ENCODE measurements at places on chromosomes 11 and 22. TPM values are rescaled to one million over a fixed set of nuclear protein-coding genes. Genes with fewer than 3 reads are reported as not detected.

Gene PICALM
- 76.4 TPM for total RNA-seq

Gene TTC36
- total RNA-seq, result 1.6 TPM

Gene GGTLC2
- total RNA-seq, result not detected

Gene GALNT18
- 1.7 TPM for total RNA-seq

Gene DRD2
- total RNA-seq, result 0.44 TPM

Gene GRK3
- 22.8 TPM for total RNA-seq

Gene FGF3
- not detected for total RNA-seq

Gene MTA2
- 143 TPM for total RNA-seq

DNA sequence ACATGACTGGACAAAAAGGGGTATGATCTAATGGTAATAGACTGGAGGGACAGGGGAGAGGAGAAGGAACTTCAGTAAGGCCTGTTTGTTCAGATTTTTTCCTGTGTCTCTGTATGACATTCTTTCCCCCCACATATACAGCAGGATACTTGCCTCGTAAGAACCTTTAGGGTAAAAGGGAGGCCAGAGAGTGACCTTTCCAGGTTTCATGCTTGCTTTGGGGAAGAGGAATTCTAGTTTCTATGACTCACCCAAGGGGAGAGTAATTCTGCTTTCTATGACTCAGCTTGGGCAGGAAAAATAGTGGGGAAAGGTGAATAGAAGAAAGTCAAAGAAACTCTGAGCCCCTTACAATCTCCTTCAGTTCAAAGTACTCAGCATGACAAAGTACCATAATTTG, 457.0 kb downstream of the DLG2 start:
- H3K27me3 ChIP-seq, result no peaks in the 10 kb centered on the region
- peaks cover 6% of the 10 kb centered on the region for H3K4me1 ChIP-seq
- no peak overlapping the region for H3K4me3 ChIP-seq
- H3K27ac ChIP-seq, result peak overlapping the region; percentile 62

DNA sequence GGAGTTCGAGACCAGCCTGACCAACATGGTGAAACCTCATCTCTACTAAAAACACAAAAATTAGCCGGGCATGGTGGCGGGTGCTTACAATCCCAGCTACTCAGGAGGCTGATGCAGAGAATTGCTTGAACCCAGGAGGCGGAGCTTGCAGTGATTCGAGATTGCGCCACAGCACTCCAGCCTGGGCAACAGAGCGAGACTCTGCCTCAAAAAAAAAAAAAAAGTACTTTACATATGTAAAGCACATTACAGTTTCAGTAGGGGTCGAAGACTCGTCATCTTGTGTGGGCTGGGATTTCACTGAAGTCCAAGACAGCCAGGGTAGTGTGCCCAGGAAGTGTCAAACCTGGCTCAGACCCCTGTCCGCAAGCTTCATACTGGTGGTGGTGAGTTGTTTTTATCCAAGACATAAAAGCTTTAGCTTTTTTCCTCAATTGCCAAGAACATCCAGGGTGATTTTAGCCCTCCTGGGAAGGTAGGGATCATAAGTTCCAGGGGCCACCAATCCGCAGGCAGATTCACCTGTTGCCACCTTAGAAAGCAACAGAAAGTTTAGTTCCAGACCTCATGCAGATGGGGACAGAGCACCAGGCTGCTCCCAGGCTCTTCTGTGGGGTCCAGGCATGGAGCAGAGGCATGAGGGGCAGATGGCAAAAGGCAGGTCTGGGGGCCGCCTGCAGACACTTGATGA, 21.6 kb upstream of the ADORA2A start:
- H3K36me3 ChIP-seq, result peaks cover 20% of the 10 kb centered on the region
- no peak overlapping the region for H3K4me3 ChIP-seq
- DNase-seq, result no peak
- no peak overlapping the region for H3K27ac ChIP-seq

GRCh38 chr11:12169822-12170221, 59.4 kb downstream of the MICAL2 start:
- no peak overlapping the region for H3K27ac ChIP-seq
- H3K36me3 ChIP-seq, result no peaks in the 10 kb centered on the region
- no peaks in the 10 kb centered on the region for H3K4me1 ChIP-seq

GRCh38 chr11:64094463-64095260, 58.9 kb downstream of the FLRT1 start:
- peaks cover 4% of the 10 kb centered on the region for H3K27me3 ChIP-seq
- H3K4me1 ChIP-seq, result no peaks in the 10 kb centered on the region
- H3K27ac ChIP-seq, result no peak overlapping the region

GRCh38 chr22:49733631-49734030, 94.0 kb downstream of the BRD1 start:
- no peaks in the 10 kb centered on the region for H3K27me3 ChIP-seq
- no peak overlapping the region for H3K4me3 ChIP-seq
- 0 out of 2 replicates have a peak, but pooled peaks cover 3% of the 10 kb centered on the region for H3K4me1 ChIP-seq
- no peak overlapping the region for H3K27ac ChIP-seq
- H3K36me3 ChIP-seq, result no peaks in the 10 kb centered on the region

DNA sequence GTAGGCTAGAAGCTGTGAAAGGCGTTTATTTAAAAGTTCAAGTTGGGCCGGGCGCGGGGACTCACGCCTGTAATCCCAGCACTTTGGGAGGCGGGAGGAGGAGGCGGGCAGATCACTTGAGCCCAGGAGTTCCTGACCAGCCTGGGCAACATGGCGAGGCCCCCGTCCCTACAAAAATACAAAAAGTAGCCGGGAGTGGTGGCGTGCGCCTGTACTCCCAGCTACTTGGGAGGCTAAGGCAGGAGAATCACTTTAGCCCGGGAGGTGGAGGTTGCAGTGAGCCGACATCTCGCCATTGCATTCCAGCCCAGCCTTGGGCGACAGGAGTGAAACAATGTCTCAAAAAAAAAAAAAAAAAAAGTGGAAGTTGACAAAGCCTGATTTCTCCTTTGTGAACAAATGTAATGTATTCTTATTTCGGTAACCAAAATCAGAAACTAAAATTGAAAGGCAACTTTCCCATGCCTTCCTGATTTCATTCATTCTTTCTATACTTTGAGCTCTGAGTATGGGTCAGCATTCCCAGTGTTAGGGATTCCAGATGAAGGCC, 825 bp downstream of the PTPMT1 start:
- H3K4me3 ChIP-seq, result peak overlapping the region; percentile 88
- peaks cover 27% of the 10 kb centered on the region for H3K36me3 ChIP-seq
- peak; percentile 48 for DNase-seq
- H3K4me1 ChIP-seq, result no peaks in the 10 kb centered on the region
- no peak overlapping the region for H3K27ac ChIP-seq
- H3K27me3 ChIP-seq, result no peaks in the 10 kb centered on the region

DNA sequence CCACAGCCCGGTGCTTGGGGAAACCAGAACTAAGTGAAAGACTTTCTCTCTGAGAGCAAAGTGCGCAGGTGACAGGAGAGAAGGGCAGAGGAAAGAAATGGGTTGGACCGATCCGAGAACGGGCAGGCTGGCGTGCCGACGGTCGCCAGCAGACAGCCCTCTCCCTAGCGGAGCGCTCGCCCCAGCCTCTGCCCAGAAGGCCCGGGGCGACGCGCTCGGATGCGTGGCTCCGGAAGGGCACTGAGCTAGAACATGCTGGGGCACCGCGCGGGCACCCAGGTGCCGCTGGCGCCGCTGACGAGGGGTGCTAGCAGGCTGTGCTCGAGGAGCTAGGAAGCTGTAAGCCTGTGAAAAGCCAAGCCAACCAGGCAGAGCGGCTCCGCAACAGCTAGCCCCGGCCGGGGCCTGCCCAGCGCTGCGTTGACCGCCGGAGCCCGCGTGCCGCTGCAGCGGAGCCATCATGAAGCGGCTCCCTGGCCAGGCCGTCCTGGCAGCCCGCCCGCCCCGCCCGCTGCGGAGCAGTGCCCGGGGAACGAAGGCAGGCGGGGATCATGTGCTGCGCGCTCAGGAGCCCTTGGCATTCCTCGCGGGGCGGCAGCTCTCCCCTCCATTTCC, 22.1 kb upstream of the RRAS2 start:
- H3K4me3 ChIP-seq, result peak overlapping the region; percentile 62
- no peaks in the 10 kb centered on the region for H3K36me3 ChIP-seq
- DNase-seq, result peak; percentile 67
- H3K4me1 ChIP-seq, result no peaks in the 10 kb centered on the region

DNA sequence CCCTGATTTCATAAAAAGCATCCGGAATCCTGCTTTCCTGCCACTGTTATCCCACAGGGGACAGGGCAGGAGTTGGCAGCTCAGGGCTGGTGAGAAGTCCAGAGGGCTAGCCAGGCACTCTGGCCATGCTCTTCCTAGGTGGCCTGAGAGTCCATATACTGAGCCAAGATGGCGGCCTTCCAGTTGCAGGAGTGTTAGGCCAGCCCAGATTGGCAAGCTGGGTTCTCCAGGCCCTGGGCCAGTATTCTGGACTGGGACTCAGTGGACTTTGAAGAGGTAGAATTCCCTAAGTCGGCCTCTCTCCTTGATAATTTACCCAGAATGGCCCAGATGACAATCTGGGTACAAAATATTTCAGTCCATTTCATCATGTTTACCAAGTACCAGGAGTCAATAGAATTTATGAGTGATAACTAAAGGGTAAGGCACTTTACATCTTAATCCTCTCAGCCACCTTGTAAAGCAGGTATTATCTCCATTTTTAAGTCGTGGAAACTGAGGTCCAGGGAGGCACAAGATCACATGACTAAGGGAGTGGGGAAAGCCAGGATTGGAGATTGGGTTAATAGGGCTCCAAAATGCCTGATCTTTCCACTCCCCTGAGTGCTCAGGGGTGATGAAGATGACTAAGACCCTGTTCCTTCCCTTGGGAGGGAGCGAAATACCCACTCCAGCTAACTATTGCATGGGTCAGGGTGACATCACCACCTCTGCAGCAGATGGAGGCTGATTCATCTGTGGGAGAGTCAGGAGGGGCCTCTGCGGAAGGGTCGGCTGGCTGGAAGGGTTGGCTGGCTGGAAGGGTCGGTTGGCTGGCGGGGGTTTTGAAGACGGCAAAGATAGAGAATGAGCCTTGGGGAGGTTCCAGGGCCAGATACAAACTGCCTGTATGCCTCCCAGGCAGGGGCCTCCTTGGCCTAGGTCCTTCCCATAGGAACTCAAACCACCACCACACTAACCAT, 1.2 kb upstream of the MICALL1 start:
- 0 out of 2 replicates have a peak, but pooled peaks cover 3% of the 10 kb centered on the region for H3K4me1 ChIP-seq
- H3K36me3 ChIP-seq, result peaks cover 10% of the 10 kb centered on the region
- DNase-seq, result peak; percentile 58
- H3K4me3 ChIP-seq, result peak overlapping the region; percentile 80
- no peak overlapping the region for H3K27ac ChIP-seq

DNA sequence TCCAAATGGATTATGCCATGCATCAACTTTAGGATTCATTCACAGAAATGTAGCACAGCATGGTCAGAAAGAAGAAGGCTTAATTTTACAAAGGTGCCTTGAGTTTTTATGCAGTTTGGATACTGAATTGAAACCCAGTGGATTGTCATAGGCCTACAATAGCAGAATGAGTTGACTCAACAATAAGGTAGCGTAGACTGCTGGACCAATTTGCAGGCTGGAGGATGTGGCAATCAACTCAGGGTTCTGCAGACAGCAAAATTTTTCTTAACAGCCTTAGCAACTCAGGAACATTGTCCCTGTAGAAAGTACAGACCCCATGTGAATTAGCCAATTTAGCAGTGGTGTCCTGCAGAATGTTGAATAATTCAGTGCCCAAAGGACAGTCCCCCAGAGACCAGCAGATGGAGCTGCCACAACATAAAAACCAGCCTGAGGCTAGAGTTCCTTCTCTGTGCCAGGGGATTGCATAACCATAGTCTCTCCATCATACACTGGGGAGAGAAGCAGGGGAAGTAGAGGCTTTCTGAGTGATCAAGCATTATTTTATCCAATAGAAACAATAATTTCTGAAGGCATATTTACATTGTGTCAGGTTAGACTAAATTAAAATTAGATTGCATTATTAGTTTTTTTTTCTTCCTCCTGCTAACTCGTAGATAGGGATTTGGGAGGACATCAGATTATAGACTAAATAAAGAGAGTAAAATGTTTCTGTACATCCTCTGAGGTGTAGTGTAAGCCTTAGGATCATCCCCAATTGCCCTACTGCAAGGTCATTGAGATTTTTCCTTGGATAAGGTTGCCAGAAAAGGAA, 20.3 kb upstream of the MRPL17 start:
- H3K4me3 ChIP-seq, result no peak overlapping the region
- no peaks in the 10 kb centered on the region for H3K4me1 ChIP-seq
- peak; percentile 57 for DNase-seq
- H3K27me3 ChIP-seq, result no peaks in the 10 kb centered on the region
- H3K27ac ChIP-seq, result peak overlapping the region; percentile 17
- no peaks in the 10 kb centered on the region for H3K36me3 ChIP-seq

GRCh38 chr11:74541466-74541865, 47.9 kb upstream of the LIPT2 start:
- H3K4me3 ChIP-seq, result no peak overlapping the region
- H3K36me3 ChIP-seq, result peaks cover 21% of the 10 kb centered on the region
- no peaks in the 10 kb centered on the region for H3K4me1 ChIP-seq
- no peak for DNase-seq
- H3K27me3 ChIP-seq, result no peaks in the 10 kb centered on the region
- no peak overlapping the region for H3K27ac ChIP-seq

DNA sequence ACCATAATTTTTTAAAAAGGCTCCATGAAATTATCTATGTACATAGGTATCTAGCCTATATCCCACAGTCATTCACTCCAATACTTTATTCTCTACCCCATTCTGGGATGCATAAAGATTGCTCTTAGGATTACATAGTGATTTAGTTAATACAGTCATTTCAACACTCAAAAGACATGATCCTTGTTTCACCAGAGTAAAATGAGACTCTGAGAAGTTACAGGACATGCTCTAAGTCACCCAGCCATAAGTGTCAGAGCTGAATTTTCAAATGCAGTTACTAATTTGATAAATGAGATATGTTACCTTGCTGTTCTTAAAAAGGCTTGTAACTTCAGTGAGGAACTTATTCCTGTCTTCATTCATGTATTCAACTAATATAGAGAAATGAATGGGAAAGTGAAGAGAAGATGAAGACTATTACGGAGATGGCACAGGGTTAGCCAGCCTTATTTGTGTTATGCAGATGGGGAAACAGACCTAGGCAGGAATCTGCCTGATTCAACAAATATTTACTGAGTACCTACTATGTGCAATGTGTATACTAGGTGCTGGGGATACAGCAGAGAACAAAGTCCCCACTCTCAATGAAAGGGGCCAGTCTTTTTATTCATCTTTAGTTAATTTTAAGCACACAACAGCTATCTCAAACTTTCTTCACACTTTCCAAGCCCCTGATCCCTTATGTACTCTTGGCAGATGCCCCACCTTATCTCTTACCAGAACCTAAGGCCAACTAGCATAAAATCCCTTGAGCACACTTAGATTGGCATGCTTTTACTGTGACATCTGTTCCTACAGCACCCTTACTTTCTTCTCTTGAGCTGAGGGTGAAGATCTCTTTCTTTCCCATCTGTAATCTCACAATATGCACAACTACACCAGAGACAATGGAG, 21.6 kb downstream of the MAPK1 start:
- DNase-seq, result no peak
- H3K27me3 ChIP-seq, result no peaks in the 10 kb centered on the region
- H3K36me3 ChIP-seq, result peaks cover 41% of the 10 kb centered on the region
- no peaks in the 10 kb centered on the region for H3K4me1 ChIP-seq
- no peak overlapping the region for H3K4me3 ChIP-seq

- H3K27ac ChIP-seq, result no peak overlapping the region
- no peaks in the 10 kb centered on the region for H3K4me1 ChIP-seq
- no peak overlapping the region for H3K4me3 ChIP-seq
These were observed 30.6 kb downstream of the FAM118A start for GRCh38 chr22:45340323-45340722.

GRCh38 chr22:26462641-26463040, 20.9 kb downstream of the HPS4 start:
- H3K27ac ChIP-seq, result no peak overlapping the region
- H3K36me3 ChIP-seq, result peaks cover 63% of the 10 kb centered on the region
- DNase-seq, result no peak
- no peaks in the 10 kb centered on the region for H3K4me1 ChIP-seq

- no peaks in the 10 kb centered on the region for H3K27me3 ChIP-seq
- no peaks in the 10 kb centered on the region for H3K4me1 ChIP-seq
- no peaks in the 10 kb centered on the region for H3K36me3 ChIP-seq
- H3K4me3 ChIP-seq, result no peak overlapping the region
- no peak overlapping the region for H3K27ac ChIP-seq
These were observed 44.8 kb downstream of the ENDOD1 start for GRCh38 chr11:95134491-95134890.
